Mesenteric fat pad (tissue), 1 donor: ENCODE measurements at places on chromosomes 11 and 22. TPM values are rescaled to one million over a fixed set of nuclear protein-coding genes. Genes with fewer than 3 reads are reported as not detected.

DNA sequence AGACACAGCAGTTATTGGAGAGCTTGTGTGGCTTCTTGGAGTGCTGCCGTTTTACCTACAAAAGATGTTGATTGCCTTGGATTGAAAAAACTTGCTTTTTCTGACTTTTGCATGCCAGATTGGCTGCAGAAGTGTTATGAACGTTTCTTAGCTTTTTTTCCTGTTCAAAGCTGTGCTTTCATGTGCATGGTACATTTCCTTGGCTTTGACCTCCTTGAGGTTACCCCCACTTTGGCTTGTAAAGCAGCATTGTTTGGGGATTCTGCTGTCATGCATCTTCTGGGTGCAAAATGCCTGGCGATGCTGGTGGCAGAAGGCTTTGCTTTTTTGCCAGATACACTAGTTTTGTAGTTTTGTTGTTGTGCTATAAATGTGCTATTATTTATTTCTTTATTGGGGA is 80.0 kb downstream of the JRKL start:
- no peak for DNase-seq

DNA sequence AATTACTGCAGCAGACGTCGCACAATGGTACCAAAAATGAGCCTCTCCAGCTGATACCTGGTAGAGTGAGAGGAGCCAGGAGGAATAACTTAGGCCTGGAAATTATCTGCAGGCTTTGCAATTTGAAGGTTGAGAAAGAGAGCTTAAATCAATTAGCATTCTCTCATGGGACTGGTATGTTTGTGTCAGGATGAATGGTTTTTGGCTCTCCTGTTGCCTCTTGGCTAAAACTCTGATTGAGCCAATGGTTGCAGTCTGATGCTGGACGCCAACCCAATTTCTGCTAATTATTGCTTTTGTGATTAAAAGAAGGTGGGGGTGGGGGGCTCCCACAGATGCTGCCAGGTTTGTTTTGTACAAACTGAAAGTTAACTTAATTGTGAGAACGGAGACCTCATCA is 12.5 kb upstream of the NELL1 start:
- DNase-seq = no peak

- DNase-seq = no peak
These were observed 74.9 kb upstream of the HORMAD2 start for GRCh38 chr22:30005213-30005857.

- no peak for DNase-seq
These were observed 40.0 kb upstream of the RTL6 start for GRCh38 chr22:44538051-44538450.

- DNase-seq = peak; percentile 82
These were observed 7.2 kb downstream of the LTO1 start for GRCh38 chr11:69667619-69668604.

DNA sequence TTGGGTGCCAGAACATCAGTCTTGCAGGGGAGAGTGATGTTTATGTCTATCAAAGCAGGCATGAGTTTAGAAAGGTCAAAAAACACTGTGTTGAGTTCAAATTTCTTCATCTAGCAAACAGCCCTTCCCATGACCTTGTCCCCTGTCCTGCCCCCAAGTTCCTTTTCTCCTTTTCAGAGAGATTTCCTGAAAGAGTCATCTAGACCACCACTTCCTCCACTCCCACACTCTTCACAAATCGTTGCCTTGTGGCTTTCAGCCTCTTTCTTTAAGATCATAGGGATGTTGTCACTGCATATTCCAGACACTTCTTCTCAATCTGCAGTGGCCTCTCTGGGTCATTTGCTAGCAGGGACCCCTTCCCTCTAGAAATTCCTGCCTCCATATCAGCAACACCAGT is 290.5 kb downstream of the TENM4 start:
- no peak for DNase-seq

GRCh38 chr22:28923826-28924732 is 40.7 kb downstream of the ZNRF3 start:
- DNase-seq = no peak

DNA sequence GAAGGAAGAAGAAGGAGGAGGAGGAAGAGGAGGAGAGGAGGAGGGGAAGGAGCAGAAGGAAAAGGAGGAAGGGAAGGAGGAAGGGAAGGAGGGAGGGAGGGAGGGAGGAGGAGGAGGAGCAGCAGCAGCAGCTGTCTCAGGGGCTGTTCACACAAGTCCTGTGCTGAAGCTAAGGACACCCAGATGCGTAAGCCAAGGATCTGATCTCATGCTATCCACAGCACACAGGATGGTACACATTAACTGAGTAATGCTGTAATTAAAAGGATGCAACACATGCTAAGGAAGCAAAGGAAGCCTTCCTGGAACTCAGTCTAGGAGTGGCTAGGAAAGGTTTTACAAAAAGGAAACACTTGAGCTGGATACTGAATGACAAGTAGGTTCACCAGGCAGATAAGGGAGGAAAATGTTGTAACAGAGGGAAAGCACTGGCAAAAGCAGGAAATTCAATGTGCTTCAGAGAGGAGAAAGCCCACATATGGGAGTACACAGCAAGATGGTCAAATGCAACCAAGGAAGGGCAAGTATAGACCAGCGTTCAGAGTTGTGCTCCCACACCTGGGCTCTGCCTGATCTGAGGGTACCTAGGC is 32.0 kb downstream of the TRIM66 start:
- no peak for DNase-seq

- DNase-seq = no peak
These were observed 298.0 kb upstream of the PLET1 start for GRCh38 chr11:112558691-112559090.

DNA sequence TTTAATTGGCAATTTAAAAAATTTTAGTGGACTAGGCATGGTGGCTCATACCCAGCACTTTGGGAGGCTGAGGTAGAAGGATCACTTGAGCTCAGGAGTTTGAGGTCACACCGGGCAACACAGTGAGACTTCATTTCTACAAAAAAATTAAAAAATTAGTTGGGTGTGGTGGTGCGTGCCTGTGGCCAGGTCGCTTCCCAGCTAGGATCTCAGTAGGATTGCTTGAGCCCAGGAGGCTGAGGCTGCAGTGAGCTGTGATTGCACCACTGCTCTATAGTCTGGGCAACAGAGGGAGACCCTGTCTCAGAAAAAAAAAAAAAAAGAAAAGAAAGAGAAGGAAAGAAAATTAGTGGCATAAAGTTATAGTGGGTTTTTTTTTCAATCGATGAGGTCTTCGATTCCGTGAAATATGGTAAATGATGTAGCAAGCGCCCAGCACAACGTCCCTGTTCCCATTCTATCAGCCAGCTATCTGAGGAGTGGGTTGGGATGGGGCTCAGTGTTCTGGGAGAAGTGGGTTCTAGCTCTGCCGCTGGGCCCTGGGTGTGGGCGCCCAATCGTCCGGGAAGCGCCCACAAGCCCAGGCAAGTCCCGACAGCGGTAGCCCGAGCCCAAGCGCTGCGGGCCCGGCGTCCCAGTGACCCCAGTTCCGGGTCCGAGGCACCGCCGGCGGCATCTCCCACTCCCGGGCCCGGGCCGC is 1.4 kb downstream of the FOSL1 start:
- DNase-seq = no peak

DNA sequence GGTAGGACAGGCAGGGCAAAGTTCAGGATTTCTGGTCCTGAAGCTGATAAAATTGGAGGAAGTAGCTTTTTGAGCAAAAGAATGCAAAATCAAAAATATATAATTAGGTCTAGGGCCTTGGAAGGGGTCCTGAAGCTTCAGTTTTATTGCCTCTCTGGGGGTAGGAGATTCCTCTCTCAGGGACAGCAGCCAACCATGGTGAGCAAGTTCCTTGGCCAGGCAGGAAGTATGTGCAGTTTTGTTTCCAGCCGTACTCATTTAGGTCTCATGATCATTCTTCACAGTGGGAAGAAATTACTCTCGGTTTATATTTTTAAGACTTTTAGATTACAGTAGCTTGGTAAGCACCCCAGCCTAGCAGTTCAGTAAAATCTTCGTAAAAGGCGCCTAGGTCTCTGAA is 2.9 kb upstream of the RAB38 start:
- DNase-seq = no peak

- DNase-seq = no peak
These were observed 255.1 kb downstream of the DCDC1 start for GRCh38 chr11:31114442-31114841.

GRCh38 chr11:106917973-106918372 is 100.3 kb downstream of the GUCY1A2 start:
- no peak for DNase-seq

DNA sequence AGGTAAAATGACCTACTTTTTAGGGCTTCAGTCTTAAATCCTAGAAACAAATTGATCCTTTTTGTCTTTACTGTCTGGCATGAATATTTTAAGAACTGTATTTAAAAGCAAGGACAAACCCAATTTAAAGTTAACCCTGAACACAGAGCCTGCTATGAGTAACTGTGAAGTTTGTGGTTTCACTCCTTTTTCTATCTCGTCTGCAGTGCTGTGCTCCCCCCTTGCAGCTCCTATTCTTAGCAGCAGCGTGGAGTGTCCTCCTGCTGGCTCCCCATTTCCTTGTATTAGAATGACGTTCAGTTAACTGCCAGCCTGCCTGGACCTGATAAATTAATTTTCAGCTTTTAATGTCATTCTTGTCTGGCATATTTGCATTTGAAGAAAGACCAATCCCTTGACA is 40.0 kb upstream of the LRRC4C start:
- DNase-seq = no peak

- DNase-seq = no peak
These were observed 648 bp downstream of the PAFAH1B2 start for GRCh38 chr11:117144477-117145392.

DNA sequence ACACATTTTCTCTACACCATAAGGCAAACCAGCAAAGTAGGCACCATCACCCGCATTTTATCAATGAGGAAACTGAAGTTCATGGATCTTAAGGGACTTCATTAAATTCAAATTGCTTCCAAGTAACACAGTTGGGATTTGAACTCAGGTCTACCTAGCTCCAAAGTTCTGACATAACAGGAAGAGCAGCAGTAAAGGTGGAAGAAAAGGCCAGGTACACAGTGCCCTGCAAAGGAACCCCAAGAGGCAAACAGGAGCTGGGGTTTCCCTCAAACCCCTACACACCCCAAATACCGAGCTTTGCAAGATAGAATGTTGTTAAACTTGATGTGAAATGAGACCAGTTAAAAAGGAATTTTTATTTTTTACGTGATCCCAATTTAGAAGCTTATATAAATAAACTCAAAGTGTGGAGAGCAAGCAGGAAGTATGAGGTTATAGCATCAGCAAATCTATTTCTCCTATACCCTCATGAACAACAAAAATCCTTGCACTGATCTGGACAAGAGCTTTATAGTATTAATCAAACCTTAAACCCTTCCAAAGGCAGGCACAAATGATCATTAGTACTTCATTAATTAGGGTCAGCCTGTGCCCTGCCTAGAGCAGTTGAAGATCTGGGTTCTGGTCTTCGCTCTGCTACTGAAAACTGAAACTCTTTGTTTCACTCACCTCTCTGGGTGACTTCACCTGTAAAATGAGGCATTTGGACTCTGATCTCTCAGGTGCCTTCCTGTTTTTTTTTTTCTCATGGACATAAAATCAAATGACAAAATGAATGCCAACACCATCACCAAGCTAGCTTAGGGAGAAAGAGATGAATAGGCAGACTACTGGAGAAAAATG is 36.5 kb downstream of the SYTL2 start:
- DNase-seq = no peak

MFNG gene
- total RNA-seq = 33.6 TPM

POTEH gene
- total RNA-seq = not detected

CCDC116 gene
- total RNA-seq = 0.39 TPM

EHBP1L1 gene
- total RNA-seq = 78.6 TPM

ELFN2 gene
- total RNA-seq = not detected

OR10A2 gene
- not detected for total RNA-seq
